ENCODE measurements at places on chromosomes 7 and 10.

DNA sequence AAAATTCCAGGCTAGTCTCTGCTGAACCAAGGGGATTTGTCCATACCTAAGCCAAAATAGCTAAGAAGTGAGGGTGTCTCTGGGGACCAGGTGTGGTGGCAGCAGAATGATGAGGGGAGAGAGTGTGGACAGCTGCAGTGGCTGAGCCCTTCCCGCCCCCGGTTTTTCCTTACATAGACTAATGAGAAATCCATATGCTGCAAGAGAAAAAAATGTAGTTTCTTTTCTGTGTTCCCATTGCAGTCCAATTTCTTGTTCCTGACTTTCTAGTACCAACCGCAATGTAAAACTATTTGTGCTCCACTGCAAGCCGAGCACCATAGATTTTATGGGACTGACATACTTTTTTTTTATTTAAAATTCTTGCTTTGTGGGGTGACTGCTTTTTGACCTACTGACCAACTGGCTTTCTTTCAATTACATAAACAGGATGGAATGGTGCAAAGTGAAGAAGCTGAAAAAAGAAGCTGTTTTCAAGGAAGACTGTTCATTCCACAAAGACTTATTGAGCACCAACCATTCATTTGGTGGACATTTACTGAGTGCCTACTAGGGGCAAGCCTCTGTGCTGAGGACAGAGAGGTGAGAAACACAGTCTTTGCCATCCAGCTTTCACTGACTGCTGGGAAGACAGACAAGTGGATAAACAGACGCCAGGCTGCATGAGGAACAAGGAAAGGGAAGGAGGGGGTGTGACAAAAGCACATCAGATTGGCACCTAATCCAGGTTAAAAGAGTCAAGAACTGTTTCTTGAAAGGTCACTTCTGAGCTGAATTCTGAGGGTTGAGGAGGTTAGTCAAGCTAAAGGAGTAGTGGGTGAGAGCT, 9.8 kb downstream of the CEP41 start:
- no peak for DNase-seq

GRCh38 chr7:3289996-3290395, 11.1 kb upstream of the SDK1 start:
- no peak for DNase-seq

DNA sequence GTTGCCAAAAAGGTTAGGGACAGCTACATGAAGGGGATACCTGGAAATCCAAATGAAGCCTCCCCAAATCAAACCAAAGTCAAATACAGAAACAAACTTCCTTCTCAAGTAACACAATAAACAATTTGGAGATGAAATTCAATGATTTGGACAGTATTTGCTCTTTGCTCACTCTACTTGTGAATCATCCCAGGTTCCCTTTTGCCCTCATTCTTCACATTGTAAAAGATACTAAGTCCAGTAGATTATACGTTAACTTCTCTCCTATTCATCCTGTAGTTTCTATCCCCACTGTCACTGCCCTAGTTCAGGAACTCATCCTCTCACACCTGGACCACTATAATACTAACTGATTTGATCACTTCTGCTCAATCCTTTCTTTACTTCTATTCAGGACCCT, 28.3 kb downstream of the FZD1 start:
- no peak for DNase-seq

GRCh38 chr7:98777051-98777450, 92.8 kb downstream of the TMEM130 start:
- DNase-seq = no peak

GRCh38 chr7:137880432-137880831, 33.7 kb upstream of the DGKI start:
- DNase-seq = no peak

- DNase-seq = no peak
Measured at GRCh38 chr7:128108129-128108528, 76.9 kb upstream of the LRRC4 start.

DNA sequence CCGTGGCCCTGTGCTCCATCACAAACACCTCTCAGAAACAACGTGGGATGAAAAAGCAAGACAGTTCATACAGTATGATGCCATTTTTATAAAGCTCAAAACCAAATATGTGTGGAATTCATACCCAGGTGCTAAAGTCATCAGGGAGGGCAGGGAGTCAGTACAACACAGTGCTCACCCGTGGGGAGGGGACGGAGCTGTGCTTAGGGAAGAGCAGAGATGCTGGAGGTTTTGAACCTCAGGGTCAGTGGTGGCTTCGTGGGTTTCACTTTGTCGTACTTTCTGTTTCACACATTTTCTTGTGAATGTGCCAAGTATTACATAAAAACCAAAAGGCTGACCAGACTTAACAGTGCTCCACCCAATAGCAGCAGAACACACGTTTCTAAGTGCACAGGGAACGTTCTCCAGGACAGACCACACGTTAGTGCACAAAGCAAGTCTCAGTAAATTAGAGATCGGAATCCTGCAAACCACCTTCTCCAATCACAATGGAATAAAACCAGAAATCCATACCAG, 21.2 kb downstream of the ZMIZ2 start:
- no peak for DNase-seq

DNA sequence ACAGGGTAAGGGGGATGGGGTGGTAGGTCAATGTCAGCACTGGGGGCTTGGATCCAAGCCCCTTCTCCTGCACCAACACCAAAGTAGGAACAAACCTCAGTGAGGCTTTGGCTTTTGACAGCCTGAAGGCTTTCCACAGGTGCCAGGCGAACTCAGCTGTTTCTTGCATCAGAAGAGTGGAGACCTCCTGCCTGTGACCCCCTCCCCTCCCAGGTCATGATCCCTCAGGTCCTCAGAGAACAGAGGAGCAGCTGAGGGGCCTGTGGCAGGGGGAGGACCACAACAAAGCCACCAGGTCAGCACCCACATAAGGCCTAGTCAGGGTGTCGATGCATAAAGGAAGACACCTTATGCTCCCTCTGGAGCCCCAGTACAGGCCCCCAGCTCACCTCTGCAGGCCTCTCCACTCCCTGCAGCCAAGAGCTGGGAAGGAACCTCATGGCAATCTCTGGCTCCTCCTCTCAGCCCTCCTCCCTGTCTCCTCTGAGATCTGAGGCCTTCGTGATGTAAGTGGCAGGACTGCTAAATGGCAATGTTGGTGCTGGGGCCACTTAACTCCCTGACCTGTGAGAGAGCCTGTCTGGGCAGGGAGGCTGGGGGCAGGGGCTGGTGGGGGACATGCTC, 19.1 kb upstream of the PRRT4 start:
- DNase-seq = no peak

DNA sequence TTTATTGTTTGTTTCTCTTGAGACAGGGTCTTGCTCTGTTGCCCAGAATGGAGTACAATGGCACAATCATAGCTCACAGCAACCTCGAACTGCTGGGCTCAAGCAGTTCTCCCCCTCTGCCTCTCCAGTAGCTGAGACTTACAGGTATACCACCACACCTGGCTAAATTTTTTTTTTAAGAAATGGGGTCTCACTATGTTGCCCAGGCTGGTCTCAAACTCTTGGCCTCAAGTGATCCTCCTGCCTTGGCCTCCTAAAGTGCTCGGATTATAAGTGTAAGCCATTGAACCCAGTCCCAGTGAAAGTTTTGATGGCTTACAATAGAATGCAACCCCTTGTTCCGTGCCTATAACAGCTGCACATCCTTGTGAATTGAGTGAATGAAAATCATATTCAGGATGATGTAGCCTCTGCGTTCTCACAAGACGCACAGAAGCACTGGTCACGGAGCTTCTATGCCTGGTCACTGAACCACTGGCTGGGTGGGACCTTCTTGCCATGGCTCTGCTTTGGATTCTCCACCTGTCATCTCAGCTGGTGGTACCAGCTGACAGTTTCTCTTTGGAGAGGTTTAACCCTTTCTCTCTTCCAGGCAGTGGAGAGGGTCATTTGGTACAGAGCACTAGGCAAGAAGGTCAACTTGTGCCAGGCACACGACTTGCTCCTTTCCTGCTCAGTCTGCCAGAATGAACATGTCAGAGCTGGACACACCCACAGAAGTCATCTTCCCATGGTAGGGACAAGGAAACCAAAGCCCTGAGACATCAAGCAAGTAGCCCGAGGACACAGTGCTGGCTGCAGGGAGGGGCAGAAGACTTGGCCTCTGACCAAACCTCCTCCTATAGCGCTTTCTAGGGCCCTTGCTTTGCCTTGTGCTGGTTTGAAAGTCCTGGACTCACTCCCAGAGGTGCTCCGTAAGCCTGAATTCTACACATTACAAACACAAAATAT, 89.6 kb downstream of the ATXN7L1 start:
- DNase-seq = no peak

- DNase-seq = no peak
Measured at GRCh38 chr10:67175354-67175753, 249.5 kb downstream of the LRRTM3 start.

- no peak for DNase-seq
Measured at GRCh38 chr10:102914781-102915180, 3.3 kb upstream of the CNNM2 start.

DNA sequence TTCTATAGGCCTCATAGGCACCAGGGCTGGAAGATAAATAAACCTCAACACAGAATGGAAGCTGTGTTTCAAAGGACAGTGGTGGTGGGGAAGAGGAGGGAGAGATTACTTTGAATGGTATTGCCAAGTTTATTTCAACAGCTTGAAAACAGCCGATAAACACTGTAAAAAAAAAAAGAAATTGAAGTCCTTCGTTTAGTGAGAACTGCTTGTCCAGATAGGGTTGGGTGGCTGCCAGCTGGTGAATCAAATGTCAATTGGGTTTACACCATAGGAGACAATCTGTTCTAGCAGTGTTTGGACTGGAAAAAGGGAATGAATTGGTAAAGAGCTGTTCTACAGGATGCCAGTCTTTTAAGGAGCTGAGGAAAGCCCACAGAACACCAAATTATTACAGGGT, 254.8 kb downstream of the PHF14 start:
- no peak for DNase-seq

DNA sequence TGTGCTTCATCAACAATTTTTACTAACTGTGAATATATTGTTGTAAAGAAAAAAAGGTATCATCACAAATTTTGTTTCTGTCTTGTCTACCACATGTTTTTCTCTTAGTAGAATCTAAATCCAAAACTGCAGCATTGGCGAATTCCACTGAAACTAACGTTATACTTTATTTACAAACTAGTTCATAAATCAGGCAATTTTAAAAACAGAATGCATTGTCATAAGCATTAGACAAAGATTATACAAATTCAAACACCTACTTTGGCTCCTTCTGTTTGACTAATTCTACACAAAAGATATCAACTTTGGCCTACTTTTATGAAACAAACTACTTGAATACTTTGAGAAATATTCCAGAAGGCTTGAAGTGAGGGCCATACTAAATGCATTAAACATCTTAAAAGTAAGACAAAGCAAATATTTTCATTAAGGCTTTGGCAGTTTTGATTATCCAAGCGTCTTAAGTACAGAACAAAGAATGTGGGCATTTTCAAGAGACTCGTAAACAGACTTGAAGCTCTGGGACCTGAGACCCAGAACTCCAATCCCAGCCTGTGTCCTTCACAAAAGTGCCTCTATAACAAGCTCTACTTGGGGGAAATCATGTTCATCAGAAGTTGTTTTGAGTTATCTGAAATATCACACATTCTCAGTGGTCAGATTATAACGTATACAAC, 81.0 kb downstream of the CPVL start:
- no peak for DNase-seq

- DNase-seq = no peak
Measured at GRCh38 chr10:72952642-72953158, 1.9 kb downstream of the PLA2G12B start.

DNA sequence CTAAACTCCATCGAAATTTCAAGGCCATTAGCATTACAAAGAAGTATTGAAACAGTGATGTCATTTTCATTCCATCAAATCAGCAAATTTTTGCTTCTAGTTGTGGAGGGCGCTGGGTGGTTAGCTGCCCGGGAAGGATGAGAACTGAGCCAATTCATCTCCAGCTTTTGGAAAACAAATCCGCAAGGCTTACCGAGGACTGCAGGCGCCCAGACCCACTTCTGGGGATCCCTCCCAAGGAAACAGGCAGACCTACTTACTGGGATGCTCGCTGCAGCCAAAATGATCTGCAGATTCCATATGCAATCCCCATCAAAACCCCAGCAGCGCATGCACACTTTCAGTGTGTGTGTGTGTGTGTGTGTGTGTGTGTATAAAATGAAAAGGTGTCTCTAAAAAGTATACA, 19.2 kb downstream of the TNRC18 start:
- DNase-seq = no peak

GRCh38 chr10:397321-398068, 262.2 kb downstream of the ZMYND11 start:
- no peak for DNase-seq

- DNase-seq = peak; percentile 38
Measured at GRCh38 chr10:105950410-105950809, 1214.1 kb downstream of the SORCS1 start.

- no peak for DNase-seq
Measured at GRCh38 chr10:102815790-102816549, 21.2 kb downstream of the CYP17A1 start.

- DNase-seq = no peak
Measured at GRCh38 chr7:131974671-131975070, 418.2 kb upstream of the PODXL start.

DNA sequence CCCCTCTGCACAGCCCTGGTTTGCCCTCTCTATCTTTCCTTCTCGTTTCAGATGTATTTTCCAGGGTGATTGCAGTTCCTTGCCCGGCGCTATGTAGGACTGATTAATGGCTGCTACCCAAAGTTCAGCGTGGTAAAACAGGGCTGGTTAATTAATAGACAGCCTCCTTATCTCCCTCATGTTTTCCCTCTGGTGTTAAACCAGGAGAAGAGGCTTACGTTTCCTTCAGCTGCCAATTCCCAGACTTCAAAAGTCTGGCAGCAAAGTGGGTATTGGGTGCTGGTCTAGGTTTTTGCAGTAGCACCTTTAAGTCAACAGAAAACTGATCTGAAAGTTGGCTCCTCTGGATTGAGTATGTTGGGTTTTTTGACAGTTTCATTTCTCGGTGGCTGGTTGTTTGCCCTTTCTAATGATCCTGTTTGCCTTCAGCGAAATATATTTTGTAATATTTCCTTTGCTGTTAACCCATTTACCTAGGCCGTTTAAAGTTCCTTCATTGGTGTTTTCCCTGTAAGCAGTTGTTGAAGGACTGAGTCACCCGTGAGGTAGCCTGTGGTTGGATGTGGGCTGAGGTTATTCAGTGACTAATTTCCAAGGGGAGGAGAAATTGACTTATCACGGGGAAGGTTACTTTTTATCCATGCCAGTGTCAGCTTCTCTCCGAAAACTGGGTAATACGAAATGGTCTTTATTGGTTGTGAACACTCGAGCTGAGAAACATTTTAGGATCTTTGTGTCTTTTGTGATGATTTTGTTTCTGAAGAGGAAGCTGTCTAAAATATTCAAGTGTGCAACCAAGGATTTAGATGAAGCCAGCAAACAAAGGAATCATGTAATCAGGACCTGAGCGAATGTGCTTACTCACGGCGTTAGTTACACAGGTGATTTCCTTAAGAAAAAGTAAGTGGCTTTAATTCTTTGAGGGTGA, 257.2 kb downstream of the KIAA1217 start:
- DNase-seq = no peak

- no peak for DNase-seq
Measured at GRCh38 chr10:49257154-49257553, 41.8 kb upstream of the C10orf71 start.

GRCh38 chr10:123804716-123805115, 86.9 kb downstream of the CPXM2 start:
- DNase-seq = no peak

- DNase-seq = no peak
Measured at GRCh38 chr10:89591111-89591795, 53.8 kb downstream of the PANK1 start.

- no peak for DNase-seq
Measured at GRCh38 chr10:33937036-33937730, 602.7 kb upstream of the NRP1 start.

Measured in neuronal stem cell (in vitro differentiated cells).